ENCODE measurements at places on chromosomes 12 and 14. TPM values are rescaled to one million over a fixed set of nuclear protein-coding genes. Genes with fewer than 3 reads are reported as not detected.

Gene PMEL
- 5.0 TPM for total RNA-seq

Gene SMIM41
- total RNA-seq = 0.19 TPM

Gene MAPKAPK5
- total RNA-seq = 33.0 TPM

Gene HSPB8
- 181 TPM for total RNA-seq

Gene PYGL
- 45.5 TPM for total RNA-seq

Gene TMEM229B
- total RNA-seq = 1.7 TPM

Gene KRT8
- 23.6 TPM for total RNA-seq

Gene LYZ
- 50.3 TPM for total RNA-seq

Gene GPRC5D
- not detected for total RNA-seq

Gene KRT2
- not detected for total RNA-seq

Gene NOVA1
- total RNA-seq = 13.1 TPM

Gene ESPL1
- total RNA-seq = 0.62 TPM

DNA sequence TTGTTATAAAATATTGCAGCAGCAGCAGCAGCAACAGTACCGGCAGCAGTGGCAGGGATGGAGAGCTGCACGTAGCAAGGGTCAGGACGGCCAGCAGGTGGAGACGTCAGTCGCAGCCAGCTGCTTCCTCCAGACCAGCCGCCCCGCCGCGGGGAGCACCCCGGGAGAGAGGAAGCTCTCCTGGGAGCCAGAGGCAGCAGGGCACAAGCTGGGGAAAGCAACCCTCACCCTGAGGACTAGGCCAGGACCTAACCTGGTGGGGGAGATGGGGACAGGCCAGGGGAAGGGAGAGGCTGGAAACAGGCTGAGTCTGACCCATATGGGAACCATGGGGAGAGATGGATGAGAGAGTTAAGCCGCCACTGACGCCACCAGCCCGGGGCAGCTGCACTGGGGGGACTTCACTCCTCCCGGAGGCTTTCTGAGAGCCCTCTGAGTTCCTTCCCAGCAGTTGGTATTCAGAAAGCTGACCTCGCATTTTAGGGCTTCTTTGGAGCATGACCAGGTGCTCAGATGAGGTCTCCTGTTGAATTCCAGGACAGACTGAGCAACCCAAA, 56.3 kb downstream of the SPTB start:
- peak; percentile 92 for DNase-seq

GRCh38 chr14:66453469-66453868, 32.7 kb upstream of the CCDC196 start:
- no peak for DNase-seq

DNA sequence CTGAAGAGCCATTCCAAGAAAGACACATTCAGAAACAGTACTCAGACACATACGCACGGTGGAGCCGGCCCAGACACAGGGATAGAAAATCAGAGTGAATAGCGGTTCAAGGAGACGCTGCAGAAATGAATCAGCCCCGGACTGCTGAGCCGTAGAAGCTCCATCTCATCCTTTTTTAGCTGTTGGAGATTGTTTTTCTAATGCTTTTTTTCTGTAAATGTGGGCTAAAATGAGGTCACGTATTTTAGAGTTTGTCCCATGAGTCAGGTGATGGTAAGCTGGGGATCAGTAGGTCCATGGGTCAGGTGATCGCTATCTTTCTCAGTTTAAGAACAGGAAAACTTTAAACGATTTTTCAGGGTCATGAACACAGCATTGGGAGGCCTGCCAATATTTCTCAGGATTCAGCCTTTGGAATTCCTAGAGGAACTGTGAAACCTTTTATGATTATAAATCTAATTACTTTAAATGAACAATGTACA, 202.4 kb downstream of the ITPR2 start:
- peak; percentile 84 for DNase-seq

DNA sequence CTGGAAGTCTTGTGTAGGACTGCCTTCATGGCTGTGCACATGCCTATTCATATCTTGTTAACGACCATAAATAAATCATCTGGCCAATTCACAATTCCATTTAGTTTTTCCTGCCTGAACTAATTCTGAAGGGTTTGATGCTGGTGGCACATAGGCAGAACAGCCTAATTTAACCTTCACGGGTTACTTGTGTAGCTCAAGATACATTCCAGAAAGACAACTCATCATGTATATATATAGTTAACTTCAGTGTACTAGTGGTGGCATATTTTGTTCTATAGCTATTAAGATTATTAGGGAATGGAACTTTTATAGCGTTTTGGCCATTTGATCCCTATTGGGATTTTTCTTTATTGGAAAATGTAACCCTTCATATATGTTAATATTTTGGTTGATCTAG, 31.4 kb downstream of the CFAP54 start:
- DNase-seq = no peak

GRCh38 chr12:38138225-38139221, 178.1 kb upstream of the ALG10B start:
- no peak for DNase-seq

GRCh38 chr14:79548836-79549235, 662.5 kb downstream of the DIO2 start:
- no peak for DNase-seq

DNA sequence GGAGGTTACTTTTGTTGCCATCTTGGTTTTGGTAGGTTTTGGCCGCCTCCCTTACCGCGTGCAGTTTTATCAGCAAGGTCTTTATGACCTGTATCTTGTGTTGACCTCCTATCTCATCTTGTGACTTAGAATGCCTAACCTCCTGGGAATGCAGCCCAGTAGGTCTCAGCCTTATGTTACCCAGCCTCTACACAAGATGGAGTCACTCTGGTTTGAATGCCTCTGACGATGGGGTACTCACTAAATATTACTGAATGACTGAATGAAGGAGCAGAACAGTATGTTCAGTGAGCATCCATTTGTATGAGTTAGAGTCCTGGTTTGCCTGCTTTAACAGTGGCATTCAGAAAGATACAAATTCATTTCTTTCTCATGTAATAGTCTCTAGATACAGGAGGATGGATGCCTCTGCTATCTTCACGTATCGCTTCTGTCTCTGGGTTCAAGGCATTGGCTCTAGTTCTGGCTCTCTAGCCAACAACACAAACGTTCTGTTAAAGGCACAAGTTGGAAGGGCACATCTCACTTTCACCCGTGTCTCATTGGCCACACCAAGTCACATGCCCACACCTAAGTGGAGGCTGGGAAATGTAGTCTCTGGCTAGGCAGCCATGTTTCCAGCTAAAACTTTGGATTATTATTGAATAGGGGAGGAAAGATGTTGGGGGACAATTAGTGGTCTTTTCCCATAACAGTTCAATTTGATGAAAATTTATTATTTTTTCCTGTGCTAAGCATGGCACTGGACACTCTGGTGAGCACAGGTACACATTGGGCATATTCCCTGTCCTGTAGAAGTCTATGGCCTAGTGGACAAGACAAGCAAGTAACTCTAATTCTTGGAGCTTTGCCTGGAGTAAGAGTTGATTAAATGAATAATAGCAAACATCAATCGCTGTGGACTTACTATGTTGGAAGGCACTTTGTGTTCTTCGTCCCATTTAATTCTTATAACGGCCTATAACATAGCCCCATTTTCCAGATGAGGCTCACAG, 75.2 kb upstream of the RPH3A start:
- DNase-seq = no peak

GRCh38 chr14:20376071-20376588, 32.7 kb downstream of the PARP2 start:
- no peak for DNase-seq

GRCh38 chr14:92527721-92528120, 14.1 kb downstream of the RIN3 start:
- DNase-seq = no peak

DNA sequence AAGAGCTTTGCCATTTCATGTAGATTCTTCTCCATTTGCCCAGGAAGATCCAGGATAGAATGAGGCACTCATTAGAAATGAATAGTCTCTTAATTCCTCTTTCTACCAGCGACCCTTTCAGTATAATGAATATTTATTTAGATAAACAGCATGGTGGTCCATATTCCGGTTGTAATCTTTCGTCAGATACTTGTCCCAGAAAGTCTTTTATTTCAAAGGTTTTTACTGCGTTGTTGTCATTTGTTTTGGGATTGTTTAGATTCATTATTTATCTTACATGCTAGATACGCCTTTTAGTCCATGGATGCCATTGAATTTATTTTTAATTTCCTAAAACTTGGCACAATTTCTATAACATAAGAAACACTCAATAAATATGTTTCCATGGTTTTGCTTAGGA, 139.7 kb upstream of the FLRT2 start:
- no peak for DNase-seq

DNA sequence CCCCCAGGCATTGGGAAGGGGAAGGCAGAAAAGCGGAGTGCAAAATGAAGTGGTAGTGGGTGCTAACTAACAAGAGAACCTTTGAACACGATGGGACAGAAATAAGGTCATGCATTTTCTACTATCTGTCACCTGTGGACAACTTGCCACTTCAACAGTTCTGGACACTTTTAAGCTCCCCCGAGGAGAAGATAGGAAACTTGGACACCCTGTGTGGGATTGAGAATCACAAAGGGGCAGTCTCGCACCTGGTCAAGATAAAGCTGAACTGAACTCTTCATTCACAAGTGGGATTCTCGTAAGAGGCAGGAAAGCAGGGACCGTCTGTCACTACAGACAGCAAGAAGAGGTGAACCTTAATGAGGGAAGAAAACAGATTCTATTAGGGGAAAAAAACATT, 51.6 kb downstream of the EIF2S3B start:
- no peak for DNase-seq

- peak; percentile 89 for DNase-seq
Observed at GRCh38 chr14:75428230-75429104, 645 bp downstream of the JDP2 start.

- DNase-seq = no peak
Observed at GRCh38 chr12:24852420-24852819, 96.5 kb downstream of the BCAT1 start.

DNA sequence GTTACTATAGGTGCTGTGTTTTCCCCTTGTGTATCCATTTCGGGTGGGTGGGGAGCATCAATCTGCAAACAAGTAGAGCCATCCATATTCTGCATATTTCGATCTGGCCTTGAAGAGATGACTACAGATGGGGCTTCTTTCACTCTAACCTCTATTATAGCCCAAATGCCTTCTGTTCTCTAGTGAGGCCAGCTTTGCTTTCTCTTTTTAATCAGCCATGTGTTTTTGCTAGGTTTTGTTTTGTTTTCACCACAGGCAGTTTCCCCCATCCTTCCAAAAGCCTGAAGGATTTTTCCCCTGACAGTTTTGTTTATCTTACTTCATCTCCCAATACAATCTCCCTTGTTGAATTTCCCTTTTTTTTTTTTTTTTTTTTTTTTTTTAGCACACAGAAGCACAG, 224.1 kb downstream of the BTG1 start:
- no peak for DNase-seq

GRCh38 chr12:24756479-24757024, 192.3 kb downstream of the BCAT1 start:
- no peak for DNase-seq

DNA sequence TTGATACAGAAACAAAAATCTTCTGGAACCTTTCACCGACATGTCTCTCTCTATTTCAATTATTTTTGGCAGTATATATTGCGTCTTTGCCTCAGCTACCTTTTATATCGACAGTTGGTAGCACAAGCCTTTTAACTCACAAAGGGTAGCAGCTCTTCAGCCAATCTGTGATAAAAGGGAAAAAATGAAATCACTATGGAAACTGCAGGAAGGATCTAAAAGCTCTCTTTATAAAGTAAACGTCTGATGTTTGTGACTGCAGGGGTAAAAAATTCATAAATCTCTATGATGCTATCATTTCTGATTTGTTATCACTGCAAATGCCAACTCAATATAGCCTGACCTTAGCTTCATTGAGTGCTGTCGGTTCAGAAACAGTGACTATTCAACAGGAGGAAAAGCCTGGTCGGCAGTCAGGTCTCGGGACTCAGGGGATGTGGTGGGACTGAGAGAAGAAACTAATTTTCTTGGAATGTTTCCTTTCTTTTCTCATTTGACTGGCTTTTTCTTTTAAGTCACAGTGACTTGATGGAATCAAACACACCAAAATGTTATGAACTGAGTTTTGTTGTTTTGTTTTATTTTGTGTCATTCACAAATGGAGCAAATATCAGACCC, 5.9 kb upstream of the RMST start:
- no peak for DNase-seq

DNA sequence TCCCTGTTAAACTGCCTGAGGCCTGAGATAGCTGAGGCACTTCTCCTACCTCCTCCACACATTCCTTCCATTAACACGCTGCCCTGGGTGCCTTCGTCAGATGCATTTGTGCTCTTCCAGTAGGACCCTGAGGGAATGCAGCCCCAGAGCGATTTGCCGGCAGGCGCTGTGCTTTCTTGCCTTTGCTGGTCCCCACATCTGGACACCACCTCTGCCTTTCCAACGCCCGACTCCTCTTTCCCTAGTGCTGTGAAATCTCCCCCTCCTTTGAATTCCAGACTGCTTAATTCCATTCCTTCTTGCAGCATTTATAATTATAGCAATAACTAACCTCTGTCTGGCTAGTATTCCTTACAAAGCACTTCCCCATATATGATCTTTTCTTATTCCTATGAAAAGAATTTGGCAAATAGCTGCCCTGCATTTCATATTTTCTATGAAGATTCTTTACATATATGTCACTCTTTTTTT, 88.4 kb downstream of the C12orf75 start:
- no peak for DNase-seq

GRCh38 chr12:120438495-120439198, 734 bp downstream of the COX6A1 start:
- DNase-seq = no peak

GRCh38 chr14:59241121-59241520, 52.7 kb downstream of the DAAM1 start:
- DNase-seq = no peak

- no peak for DNase-seq
Observed at GRCh38 chr12:130049666-130050065, 112.6 kb upstream of the FZD10 start.

- no peak for DNase-seq
Observed at GRCh38 chr12:68487721-68488309, 122.9 kb upstream of the RAP1B start.

GRCh38 chr14:69664865-69665526, 53.6 kb downstream of the SUSD6 start:
- no peak for DNase-seq

DNA sequence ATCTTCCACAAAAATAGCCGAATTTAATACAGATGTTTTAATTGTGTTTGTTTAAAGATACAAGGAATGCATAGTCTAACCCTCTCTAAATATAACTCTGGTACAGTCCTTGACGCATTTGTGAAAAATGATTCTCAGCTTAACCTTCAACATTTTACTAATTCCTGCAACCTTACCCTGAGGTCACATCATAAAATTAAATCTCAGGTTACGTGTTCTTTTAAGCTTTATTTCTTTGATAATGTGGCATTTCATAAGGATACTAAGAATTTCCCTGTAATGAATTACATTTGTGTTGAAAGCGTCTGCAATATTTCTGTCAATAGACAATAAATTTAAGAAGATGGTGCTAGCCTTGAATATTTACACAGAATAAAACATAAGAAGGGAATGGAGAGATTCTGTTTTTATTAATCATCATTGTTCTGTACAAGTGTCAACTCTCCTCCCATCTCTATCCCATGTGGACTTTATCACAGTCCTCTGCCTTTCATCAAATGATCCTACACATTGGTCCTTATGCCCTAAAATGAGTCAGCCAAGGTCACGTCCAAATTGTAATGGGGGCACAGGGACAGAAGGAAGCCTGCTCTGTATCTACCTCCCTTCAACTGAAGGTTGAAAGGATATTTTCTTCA, 769.3 kb upstream of the FLRT2 start:
- no peak for DNase-seq
